ENCODE measurements at places on chromosomes 4 and X.
A peak's percentile ranks its signal among the peaks of the same experiment; 100 is the strongest.

GRCh38 chr4:17521595-17521994, 6.6 kb downstream of the CLRN2 start:
- DNase-seq: no peak

GRCh38 chr4:142160509-142160908, 524.1 kb downstream of the IL15 start:
- no peak for DNase-seq

DNA sequence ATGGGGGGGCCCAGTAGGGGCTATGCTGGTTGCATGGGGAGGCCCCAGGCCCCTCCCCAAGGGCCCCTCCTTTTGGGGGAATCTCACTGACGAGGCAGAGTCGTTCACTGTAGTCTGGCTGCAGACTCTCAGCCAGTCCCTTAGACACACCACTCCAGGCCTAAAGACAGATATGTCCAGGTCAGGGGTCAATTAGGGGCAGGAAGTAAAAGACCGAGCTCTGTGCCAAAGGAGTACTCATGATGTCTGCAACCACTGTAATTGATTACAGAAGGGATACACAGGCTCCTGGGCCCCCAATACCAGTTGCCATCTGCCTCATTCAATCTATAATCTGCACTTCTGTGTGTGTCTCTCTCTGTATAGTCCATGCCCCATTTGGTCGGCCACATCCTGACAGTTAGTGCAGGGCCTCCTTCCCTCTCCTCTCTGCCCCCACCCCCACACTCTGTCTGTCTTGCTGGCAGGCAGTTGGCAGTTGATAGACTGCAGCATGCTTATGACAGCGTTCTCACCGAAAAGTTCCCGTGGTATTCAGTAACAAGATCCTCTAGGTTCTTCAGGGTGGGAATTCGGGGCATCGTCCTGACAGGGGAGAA, 1.3 kb upstream of the CXorf65 start:
- no peak for DNase-seq

DNA sequence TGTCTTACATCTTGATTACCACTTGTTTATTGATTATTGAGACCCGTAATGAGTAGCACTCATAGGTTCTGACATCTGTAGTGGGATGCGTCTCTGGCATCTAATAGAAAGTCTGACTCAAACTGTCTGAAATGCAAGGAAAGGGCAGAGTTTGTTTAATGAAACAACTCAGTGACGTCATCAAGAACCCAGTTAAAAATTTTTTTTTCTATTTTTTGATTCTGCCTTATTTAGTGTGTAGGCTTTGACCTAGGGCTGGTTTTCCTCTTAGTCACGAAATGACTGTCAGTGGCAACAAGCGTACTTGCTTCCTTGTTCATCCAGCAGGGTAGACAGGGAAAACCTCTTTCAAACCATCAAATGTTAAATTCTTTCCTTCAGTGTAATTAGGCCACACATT, 3.1 kb upstream of the CDKL5 start:
- DNase-seq: no peak

DNA sequence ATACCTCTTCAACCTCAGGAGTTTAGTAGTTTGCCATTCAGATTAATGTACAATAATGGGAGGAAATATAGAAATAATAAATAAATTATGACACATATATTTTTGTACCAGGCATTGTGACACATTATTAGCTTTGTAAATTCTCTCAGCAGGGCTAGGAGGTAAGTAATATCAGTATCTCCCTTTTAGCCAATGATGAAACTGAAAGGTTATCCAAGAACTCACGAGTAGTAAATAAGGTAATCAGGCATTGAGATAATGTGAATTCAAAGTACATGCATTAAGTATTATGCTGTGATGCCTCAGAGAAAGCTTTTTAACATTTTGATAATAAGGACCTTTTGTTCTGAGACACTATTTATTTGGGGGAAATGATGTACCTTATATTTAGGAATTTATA, 5.3 kb upstream of the ARAP2 start:
- DNase-seq: no peak

DNA sequence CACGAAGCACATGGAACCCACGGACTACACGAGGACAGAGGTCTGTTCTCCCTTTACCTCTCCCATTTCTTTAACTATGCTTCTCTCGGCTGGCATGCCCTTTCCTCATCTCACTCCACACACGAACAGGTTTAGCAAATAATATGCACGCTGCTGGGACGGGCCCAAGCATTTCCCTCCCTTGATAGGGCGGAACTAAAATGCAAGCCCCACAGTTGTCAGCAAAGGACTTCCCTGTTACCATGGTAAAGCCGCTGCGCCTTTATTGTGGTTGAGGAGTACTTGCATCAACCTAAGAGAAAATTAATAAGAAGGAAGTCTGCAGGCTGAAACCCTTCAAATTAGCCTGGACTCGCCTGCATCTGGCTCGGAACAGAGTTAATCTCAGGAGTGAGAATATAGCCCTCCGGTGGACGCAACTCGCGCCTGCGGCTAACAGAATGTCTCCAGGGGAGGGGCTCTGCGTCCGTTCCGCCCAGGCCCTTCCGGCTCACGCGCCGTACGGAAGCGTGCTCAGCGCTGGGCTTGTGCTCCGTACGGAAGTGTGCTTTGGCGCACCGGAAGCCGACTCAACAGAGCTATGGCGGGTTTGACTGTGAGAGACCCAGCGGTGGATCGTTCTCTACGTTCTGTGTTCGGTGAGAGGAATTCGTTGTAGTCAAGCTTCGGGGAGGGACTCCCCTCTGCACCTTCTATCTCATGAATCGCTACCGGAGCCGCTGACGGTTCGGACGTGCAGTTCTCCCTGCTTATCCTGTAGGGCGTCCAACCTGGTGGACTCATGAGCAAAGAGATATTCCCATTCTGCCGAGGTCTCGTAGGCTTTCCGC, at the start of gene CSTF2:
CSTF2 (plus strand) TSS at position 555 of the 830 bp plus-strand sequence; CDS start at position 581, 26 bp downstream.
- DNase-seq: peak; percentile 82

GRCh38 chr4:137967480-137968190, 274.5 kb downstream of the SLC7A11 start:
- DNase-seq: no peak

DNA sequence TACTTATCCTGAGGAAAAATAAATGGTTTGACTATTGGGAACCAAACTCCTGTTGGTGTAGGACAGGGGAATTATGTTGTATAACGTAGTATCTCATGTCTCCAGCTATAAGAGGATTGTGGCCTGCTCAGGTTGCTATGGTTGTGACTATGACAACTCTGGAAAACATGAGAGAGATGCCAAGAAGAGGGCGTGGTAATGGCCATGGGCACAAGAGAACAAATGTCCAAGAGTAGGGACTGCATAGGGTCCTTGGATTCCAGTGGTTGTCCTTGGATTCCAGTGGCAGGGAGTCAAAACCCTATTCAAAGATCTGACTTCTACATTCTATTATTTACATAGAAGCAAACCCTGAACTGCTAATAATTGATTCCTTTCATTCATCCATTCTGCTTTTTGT, 6.8 kb upstream of the MOB1B start:
- DNase-seq: no peak

DNA sequence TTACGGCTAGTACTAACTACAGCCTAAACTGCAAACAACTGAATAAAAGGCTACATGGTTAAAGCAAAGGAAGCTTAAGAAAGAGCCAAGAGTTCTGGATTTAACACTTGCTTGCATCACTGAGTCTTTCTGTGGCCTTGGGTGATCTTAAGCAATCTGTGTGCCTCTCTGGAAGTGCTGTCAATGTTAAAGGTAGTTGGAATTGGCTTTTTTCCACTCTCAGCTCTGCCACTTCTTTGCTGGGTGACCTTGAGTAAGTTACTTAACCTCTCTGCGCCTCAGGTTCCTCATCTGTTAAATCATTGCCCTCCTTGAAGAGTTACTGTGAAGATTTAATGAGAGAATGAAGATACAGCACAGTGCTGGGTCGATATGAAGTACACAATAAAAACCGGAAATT, 15.7 kb downstream of the SLC2A9 start:
- no peak for DNase-seq

DNA sequence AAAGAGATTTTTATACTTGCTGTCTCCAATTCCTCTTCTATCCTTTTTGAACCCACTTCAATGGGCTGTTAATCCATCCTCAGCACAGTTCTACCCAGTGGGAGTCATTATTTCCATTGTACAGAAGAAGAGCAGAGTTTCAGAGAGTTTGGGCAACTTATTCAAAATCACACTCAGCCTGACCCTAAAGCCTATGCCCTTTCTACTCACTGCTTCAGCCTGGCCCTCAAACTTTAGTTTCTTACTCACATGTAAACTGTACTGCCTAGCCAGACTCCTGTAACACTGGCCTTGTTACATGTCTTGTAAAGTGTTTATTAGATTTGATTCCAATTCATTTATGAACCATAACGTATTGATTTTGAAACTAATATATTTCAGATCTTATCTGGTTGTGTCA, 25.1 kb upstream of the USO1 start:
- DNase-seq: no peak

GRCh38 chrX:107602694-107603239, 25.5 kb upstream of the PRPS1 start:
- no peak for DNase-seq

DNA sequence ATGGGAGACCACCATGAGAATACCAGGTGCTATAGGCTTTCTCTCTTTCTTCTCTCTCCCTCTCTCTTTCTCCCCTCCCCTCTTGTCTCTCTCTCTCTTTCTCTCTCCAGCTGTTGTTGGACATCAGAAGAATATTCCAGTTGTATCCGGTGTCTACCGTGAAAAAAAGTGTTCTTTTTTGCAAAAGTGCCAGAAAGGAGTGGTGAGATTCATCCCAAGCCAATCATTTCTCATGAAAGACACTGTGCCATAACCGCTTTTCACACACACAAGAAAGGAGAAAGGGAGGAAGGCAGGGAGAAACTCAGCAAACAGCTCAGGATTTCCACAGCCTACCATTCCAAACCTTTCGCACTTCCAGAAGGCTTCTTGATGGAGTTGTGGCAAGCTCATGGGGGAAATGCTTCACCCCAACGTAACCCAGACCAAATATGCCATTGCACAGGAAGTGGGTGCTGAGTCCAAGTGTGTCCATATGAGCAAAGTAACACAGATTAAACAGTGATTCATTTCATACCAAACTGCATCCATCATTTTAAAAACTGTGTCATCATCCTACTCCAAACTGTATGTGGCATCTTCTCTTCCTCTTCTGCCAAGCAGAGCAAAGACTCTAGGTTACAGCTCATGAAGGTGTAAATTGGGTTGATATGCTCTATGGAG, 224.0 kb downstream of the APBB2 start:
- no peak for DNase-seq

DNA sequence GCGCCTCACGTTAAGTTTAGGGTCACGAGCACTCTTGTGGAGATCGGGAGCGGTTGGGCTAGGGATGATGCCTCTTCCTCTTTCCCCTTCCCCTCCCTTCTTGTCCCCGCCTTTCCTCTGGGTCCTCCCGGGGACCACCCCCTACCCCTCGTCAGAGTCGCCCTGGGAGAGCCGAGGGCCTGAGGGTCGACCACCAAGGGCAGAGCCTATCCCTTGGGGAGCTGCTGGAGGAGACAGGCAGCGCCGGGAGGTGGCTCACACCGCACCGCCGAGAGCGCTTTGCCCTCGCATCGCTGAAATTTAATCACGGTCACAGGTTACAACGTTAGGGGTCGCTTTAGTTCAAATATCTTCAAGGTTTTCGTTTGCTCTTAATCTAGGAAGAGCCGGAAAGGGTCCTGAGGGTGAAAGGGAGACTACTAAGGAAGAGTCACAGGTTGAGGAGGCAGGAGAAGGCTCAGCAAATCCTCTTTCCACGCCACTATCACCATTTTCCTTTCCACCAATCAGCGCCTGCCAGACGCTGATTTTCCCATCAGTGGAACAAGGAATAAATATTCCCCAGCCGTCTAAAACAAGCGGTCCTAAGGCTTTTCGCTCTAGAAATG, 528 bp upstream of the SNCA start:
- peak; percentile 8 for DNase-seq

- DNase-seq: no peak
Observed at GRCh38 chrX:51851507-51852085, 41.8 kb upstream of the MAGED1 start.

- no peak for DNase-seq
Observed at GRCh38 chr4:99652596-99653436, 4.8 kb downstream of the C4orf54 start.

GRCh38 chr4:80486603-80487002, 151.1 kb downstream of the CFAP299 start:
- no peak for DNase-seq

DNA sequence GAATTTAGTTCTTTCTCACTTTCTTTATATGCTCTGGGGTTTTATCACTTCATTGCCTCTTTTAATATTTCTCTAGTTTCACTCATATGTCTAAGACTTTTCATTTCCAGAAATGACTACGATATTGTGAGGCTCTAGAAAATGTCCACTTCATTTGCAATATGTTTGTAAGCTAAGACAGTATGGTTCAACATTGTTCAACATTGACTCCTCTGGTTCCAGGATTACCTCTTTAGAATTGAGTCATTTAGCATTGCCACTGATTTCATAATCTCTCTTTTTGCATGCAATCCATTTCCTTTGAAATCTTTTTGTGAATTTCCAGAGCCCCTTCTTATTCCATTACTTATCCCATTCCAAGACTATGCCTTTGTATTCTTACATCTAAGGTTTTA, 32.3 kb downstream of the BBS12 start:
- no peak for DNase-seq

DNA sequence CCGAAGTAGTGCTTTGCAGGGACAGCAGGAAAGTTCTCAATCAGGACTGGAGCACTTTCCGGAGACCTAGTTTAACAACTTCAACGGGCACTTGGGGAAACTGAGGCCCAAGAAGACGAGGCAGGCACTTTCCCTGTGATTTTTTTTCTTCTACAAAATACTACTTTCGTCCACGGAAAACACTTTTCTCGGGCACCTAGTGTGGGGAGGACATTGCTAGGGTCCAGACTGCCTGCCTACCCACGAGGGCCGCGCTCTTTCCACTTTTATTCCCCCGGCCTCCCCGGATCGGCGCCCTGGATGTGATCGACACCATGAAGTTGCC, 125.4 kb upstream of the CXorf66 start:
- no peak for DNase-seq

- no peak for DNase-seq
Observed at GRCh38 chr4:56077676-56078075, 128.9 kb downstream of the CEP135 start.

GRCh38 chr4:54971474-54971950, 153.9 kb downstream of the KDR start:
- DNase-seq: no peak

- DNase-seq: no peak
Observed at GRCh38 chr4:143352720-143353119, 16.0 kb downstream of the GAB1 start.

DNA sequence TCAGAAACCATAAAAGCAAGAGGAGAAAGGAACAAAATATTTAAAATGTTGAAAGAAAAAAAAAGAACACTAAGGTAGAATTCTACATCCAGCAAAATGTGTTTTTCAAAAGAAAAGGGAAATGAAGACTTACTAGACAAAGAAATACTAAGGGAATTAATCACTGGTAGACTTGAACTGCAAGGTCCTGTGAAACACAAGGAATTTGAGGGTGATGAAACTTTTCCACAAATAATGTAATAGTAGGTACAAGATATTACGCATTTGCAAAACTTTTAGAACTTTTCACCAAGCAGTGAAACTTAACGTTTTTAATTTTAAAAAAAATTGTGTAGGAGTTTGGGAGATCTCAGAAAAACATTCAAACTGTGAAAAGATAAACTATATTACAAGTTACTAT, 180.3 kb upstream of the MAGEB16 start:
- DNase-seq: no peak

GRCh38 chrX:11525685-11526084, 140.0 kb downstream of the ARHGAP6 start:
- DNase-seq: no peak
